ENCODE measurements at places on chromosomes 1 and 21.

DNA sequence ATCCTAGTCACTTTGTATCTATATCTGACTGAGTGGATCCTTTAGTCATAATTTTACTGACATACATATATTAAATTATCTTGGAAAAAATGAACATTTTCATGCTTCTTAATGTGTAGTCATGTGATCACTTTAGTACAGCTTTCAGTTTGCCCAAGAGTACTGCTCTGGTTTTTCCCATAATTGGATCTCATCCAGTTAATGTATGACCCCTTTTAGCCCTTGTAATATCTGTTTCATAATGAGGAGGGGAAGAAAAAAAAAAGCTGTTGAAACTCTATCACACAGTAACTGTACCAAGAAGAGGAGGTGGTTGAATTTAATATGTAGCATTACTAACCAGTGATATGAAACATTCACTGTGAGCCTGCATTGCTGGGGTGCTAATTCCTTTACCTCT is 328.7 kb downstream of the PTPRC start:
- no peak for DNase-seq

- no peak for DNase-seq
These were observed 33.2 kb downstream of the UBASH3A start for GRCh38 chr21:42436914-42437313.

- DNase-seq, result no peak
These were observed 396.7 kb downstream of the PTPRU start for GRCh38 chr1:29632806-29633615.

DNA sequence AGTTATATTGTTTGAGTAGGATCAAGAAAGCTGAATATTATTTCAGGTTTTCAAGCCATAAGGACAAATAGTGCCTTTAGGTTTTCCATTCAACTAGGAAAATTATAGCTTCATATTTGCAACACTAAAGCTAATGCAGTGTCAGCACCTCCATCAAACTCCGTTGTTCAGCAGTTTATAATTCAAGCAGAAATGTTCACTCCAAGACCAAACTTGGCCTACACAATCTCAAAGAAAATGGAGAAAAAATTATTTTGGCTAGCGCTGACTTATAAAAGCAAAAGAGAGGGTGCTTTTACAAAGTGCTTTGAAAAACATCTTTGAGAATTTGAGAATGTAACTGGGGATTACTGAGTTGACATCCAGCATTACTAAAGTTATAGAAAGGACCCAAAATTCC is 1.4 kb downstream of the SPAG17 start:
- no peak for DNase-seq

DNA sequence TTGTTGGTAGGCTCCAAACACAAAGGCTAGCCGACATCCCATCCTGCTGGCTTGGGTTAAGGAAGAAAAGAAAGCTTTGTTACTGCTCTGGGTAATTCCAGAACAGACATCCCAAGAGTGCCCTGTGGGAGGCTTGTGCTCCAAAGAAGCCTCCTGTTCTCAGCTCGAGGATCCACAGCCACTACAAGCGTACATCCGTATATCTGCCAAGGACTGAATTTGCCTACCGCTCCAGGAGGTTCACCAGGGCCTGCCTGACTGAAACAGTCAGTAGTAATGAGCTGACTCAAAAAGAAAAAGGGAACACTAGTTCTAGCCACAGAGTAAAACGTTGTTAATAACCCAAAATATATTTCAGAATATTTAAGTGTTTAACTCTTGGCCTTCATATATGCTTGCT is 24.8 kb upstream of the MUTYH start:
- no peak for DNase-seq

- no peak for DNase-seq
These were observed 119.1 kb downstream of the ERG start for GRCh38 chr21:38379147-38379546.

- no peak for DNase-seq
These were observed 16.7 kb downstream of the DISC1 start for GRCh38 chr1:231643071-231643934.

GRCh38 chr1:204106825-204107224 is 33.9 kb downstream of the SOX13 start:
- no peak for DNase-seq

DNA sequence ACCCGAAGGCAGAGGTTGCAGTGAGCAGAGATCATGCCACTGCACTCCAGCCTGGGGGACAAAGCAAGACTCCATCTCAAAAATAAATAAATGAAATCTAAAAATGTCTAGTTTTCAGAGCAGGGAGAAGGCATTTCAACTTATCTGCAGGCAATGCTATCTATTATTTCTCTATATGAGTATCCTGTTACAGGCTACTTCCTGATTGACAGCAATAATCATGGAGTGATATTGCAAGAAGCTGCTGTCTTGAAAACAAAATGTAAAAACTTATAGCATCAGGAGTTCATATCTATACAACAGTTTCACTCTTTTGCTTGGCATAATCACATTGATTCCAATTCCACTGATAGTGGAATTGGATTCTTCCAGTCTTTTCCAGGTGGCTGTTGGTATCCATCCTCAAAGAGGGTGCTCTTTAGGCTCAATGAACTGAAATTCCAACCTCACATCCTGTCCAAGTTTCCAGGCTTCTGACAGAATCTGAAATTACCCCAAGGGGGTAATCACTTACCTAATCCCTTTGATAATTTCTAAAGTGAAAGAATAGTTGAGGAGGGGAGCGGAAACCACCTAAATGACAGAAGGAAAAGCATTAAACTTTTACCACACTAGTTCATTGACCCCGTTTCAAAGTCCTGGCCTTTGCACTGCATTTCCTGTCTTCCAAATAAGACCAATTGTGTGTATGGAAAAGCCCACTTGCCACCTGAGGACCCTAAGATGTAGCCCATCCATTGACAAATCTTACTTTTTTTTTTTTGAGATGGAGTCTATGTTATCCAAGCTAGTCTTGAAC is 107.6 kb downstream of the GLUL start:
- no peak for DNase-seq

- no peak for DNase-seq
These were observed 296.7 kb downstream of the ZNF326 start for GRCh38 chr1:90291431-90292216.

GRCh38 chr1:5565281-5566125 is 426.7 kb downstream of the NPHP4 start:
- no peak for DNase-seq

- no peak for DNase-seq
These were observed 49.3 kb upstream of the RABGAP1L start for GRCh38 chr1:174110053-174110452.

DNA sequence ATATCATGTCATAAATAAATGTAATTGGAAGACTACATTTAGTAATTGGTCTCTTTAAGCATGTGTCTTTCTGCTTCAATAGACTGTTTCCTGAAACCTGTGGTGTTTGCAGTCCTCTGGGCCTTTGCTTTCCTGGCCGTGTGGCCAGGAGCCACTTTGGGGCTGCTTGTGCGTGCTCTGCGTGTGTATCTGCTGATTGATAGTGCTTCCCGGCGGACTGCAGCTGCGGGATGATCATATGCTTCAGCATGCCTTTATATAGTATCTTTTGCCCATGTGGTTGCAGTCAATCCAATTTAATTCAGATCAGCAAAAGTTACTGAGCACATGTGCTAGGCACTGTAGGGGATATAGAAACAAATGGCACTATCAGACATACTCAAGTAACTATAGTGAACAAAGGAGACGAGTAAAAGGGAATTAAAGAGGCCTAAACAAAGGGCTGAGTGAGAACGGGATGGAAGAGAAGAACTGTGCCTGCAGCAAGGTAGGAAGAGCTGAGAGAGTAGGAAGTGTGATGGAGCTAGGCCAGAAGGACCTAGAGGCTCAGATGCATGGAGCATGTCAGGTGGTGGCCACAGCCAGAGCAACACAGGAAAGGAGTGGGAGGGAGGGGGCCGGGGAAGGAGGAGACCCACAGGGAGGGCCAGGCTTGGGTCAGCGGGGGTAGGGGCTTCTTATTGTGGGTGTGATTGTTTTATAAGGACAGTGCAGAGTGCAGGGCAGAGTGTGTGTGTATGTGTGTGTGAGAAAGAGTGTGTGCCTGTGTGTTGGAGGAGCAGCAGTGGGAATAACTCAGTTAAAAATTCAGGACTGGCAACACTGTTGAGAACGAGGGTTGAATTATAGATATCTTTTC is 27.2 kb upstream of the TTF2 start:
- no peak for DNase-seq

- no peak for DNase-seq
These were observed 29.8 kb downstream of the GPA33 start for GRCh38 chr1:167060141-167061072.

GRCh38 chr21:16011719-16012118 is 281.9 kb downstream of the USP25 start:
- no peak for DNase-seq

DNA sequence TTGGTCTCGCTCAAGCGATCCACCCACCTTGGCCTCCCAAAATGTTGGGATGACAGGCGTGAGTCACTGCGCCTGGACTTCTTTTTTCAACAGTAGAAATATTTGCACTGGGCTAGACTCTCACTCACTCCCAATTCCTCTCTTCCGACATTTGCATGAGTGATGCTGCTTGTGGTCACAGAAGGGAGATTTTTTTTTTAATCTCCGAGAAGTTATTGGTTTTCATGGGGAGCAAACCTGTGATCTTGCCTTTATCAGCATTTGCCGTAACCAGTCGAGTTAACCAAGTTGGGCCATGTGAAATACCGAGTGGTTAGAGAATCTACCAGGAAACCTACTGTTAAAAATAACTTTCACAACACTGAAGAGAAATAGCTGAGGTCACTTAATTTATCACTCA is 21.1 kb downstream of the ERG start:
- DNase-seq, result no peak

DNA sequence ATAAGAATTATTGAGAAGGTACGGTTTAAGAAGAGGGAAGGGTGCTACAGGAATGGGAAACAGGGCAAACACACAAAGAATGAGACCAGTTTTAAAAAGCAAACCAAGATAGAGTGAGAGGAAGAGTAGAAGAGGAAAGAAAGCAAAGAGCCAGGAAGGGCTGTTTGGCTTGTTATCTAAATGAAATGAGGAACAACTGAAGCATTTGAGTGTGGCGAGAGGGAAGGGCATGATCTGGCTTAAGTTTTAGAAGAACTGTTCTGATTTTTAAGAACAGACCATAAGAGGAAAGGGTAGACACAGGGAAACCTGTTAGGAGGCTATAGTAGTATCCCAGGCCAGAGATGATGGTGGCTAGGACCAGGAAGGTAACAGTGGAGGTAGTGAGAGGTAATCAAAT is 73.8 kb downstream of the TUT4 start:
- no peak for DNase-seq

DNA sequence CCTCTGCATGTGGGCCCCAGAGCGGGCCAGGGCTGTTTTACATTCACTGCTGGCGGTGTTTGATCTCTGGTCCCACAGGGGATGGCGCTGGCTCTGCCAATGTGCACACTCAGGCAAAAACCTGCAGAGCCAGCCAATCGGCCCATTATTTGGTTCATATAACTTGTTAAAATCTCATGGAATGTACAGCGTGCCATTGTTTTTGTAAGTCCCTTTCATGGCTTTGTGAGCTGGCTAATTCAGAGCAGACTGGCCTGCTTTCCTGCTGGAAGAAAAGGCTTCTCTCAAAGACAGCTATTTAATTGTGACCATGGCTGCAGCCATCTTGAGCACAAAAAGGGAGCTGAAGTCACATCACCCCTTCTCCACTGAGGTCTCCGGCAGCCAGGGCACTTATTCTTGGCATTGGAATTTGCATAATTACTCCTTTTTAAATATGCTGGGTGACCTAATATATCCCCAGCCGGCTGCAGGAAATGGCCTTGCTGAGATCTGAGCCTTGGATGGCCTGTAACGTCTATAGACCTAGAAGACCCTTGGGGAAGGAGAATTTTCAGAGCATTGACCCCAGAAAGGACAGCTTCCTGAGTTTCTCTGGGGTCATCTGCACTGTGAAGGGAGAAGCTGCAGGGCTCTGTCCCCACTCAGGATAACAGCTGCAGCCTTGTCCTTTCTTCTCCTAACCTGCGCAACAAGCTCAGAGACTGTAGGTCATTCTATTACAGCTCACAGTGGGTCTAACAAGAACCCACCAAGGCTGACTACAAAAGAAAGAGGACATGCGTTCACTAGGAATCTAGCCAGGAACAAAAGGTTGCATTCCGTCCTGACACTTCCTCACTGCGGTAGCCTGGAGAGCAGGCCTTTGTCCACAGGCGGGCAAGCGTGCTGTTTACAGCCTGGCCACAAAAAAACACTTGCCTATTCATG is 45.8 kb downstream of the BCAR3 start:
- no peak for DNase-seq

GRCh38 chr1:170967042-170967910 is 31.9 kb downstream of the MROH9 start:
- no peak for DNase-seq

DNA sequence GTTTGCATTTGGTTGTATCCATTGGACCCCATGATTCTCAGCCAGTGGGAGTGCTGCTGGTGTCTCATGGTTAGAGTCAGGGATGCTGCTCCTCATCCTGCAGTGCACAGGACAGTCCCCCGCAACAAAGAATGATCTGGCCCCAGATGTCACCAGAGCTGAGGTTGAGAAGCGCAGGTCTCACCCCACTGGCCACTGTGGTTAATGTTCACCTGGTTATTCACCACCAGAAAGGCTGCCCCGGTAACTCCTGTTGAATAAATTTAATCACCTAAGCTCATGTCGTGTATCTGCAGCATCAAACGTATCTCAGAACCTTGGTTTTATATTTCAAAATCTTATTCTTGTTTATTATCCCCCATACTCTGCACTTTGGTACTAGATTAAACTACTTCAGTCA is 75.8 kb downstream of the ATP5PO start:
- DNase-seq, result no peak

DNA sequence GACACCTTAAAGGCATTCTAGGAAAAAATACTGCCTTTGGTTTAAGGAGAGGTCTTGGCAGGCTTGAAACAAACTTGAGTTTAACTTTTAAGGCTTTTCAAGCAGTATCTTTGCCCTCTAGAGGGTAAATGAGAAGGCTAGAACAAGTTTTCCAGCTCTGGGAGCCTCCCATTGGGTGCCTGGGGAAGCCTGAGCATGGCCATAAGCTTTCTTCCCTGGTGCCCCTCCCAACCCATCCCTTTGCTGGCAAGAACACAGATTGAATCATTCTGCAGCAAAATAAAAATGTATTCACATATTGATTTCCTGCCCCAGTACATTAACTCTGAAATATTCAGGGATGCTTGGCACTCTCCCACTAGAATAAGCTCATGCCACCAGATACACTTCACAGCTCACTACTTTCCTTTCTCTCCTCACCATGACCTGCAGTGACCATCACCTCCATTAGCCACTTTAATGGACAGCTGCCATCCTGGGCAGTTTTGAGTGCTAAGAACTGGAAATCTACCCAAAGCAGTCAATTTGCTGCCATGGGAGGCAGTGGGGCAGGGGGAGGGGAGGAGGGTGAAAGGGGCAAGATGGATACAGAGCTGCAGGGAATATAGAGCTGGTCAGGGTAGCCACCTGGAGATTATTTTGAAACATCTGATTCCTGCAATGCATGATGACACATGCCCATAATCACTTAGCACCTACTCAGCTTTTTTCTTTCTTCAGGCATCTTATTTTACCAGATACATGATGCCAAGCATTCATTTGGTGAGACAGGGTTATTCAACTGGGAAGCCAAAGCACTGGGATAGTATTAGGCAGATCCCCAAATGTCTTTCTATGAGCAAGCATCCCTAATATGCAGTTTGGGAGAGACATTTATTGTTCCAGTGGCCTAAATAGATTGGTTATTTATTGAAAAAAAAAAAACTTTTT is 140.6 kb downstream of the SYT2 start:
- DNase-seq, result no peak

All from stimulated activated CD4-positive, alpha-beta T cell treated with anti-CD3 and anti-CD28 coated beads, Interleukin-4, amount 100 ng/mL, for 4 hours (primary cell).